Endodermal cell (in vitro differentiated cells): ENCODE measurements at places on chromosomes 6 and 20. TPM values are rescaled to one million over a fixed set of nuclear protein-coding genes. Genes with fewer than 3 reads are reported as not detected.

SRSF12 gene
- total RNA-seq = 14.9 to 17.8 TPM (median 17.7 TPM) in 3 replicates

RIPPLY2 gene
- total RNA-seq = 0.07 and 0.36 TPM in 2 replicates

GABRR2 gene
- total RNA-seq = 0.27 TPM in 1 of 3 replicates, not detected in the others

PNLDC1 gene
- not detected in 2 replicates for total RNA-seq

CST2 gene
- total RNA-seq = 1.2 TPM in 1 of 3 replicates, not detected in the others

CCN5 gene
- total RNA-seq = not detected in 3 replicates

PPIL4 gene
- total RNA-seq = 41.3 to 47.2 TPM (median 41.7 TPM) in 3 replicates

CCN6 gene
- total RNA-seq = not detected in 3 replicates

DNA sequence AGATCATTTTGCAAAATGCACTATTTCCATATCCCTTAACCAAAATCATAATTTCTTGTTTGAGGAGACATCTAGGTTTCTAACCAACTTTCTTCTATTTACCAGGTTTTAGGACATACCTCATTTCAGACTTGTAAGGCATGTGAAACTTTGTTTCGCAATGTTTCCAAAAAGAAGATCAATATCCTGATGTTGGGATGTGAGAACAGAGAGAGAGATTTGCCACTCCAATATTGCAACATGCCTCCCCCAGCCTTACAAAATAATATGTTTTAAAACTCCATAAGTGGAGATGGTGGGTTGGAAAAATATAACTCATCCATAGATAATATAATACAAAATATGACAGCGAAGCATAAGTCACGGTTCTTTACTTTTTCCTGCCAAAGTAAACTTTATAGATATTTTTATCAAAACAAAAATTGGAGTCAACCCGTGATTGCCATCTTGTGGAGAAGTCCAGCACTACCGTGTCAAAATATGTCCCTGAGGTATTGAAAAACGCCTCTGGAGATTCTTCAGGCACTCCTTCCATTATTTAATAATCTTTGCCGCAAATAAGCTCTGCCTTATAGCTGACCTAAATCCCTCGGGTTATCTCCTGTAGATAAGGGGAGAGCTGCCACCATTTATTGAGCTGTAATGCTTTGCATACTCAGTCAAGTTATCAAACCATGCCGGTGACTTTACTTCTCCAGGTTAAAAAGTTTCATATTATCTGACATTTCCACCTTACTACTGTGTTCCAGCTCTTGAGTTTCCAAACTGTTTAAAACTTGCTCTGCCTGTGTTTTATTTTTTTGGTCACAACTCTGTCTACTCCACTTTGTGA, 534.2 kb downstream of the HACE1 start:
- no peaks in the 10 kb centered on the region for H3K27me3 ChIP-seq
- H3K4me1 ChIP-seq = peaks cover 4% of the 10 kb centered on the region
- peak; percentile 58 for DNase-seq
- no peaks in the 10 kb centered on the region for H3K36me3 ChIP-seq

DNA sequence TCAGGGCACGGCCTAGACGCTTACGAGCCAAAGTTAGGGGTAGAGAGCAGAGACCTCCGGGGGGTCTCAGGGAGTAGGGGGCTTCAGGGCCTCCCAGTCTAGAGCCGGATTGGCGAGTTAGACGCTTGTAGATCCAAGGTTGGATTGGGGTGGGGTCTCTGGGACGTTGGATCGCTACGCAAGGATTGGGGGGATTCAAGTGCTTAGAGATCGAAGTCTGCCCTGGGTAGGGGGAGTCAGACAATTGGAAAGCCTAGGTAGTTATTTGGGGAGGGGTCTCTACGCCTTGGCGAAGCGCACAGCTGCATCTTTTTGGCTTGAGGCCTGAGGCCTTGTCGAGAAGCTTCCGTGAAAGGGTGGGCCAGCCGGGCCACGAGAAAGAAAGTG, 469 bp downstream of the STX16 start:
- DNase-seq = no peak
- H3K4me1 ChIP-seq = peaks cover 10% of the 10 kb centered on the region
- H3K4me3 ChIP-seq = peak overlapping the region; percentile 97
- H3K36me3 ChIP-seq = no peaks in the 10 kb centered on the region
- H3K27me3 ChIP-seq = no peaks in the 10 kb centered on the region

DNA sequence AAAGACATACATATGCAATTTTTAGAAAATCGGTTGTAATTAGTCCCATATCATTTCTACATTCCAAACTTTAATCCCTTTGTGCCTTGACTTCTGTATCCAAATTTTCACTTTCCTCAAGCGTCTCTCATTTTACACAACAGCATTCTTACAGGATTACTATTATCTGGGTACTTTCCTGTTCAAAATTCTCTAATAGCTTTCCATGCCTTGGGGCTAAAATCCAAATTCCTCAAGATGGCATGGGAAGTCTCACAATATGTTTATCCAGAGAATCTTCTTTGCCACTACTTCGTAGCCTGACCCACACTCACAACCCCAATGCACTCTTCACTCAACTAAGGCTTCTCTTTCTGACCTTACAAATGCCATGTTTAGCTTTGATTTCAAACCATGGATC, 125.0 kb downstream of the TBX18 start:
- no peak for DNase-seq
- H3K4me3 ChIP-seq = no peak overlapping the region
- no peak overlapping the region for H3K27ac ChIP-seq
- no peaks in the 10 kb centered on the region for H3K4me1 ChIP-seq
- no peaks in the 10 kb centered on the region for H3K27me3 ChIP-seq
- no peaks in the 10 kb centered on the region for H3K36me3 ChIP-seq

GRCh38 chr6:167122827-167123657, at the start of gene CCR6:
Gene CCR6, plus strand, starts transcription at chr6:167123096. Its CDS starts 13,039 bp downstream, at chr6:167136135.
- H3K27me3 ChIP-seq = no peaks in the 10 kb centered on the region
- DNase-seq = no peak
- no peak within 1 kb of the TSS for H3K4me3 ChIP-seq
- H3K27ac ChIP-seq = no peak within 1 kb of the TSS
- no peaks in the 10 kb centered on the region for H3K36me3 ChIP-seq

DNA sequence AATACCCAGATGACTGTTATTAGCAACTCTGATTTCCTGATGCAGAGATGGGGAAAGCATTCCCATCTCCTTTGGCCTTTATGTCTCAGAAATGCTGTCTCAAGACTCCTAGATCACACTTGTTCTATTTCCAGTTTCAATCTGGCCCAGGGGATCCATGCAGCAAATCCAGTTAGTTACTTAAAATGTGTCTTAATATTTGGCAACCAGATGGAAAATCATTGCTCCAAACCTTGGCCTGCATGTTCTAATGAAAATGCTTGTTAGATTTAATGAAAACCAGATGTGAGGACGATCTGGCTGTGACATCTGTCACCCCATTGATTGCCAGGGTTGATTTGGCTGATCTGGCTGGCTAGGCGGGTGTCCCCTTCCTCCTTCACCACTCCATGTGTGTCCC, 125.2 kb downstream of the TSHZ2 start:
- no peak for DNase-seq
- no peak overlapping the region for H3K27ac ChIP-seq
- no peaks in the 10 kb centered on the region for H3K4me1 ChIP-seq
- H3K36me3 ChIP-seq = no peaks in the 10 kb centered on the region
- H3K27me3 ChIP-seq = peaks cover 6% of the 10 kb centered on the region

DNA sequence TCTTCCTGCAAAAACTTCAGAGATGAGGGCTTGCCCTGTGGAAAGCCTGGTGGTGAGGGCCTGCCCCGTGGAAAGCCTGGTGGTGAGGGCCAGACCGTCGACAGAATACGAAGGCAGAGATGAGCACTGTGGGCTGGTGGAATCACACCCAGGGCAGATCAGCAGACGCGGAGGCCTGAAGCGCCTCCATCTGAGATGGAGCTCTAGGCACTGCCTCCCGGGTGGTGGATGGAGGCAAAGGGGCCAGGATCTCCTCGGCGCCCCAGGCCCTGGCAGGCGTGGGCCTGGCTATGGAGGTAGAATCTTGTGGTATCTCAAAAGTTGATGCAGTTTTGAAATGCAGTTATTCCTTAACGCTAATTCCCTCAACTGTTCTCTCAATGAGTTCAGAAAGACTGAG, 104.8 kb downstream of the PSMB1 start:
- no peaks in the 10 kb centered on the region for H3K27me3 ChIP-seq
- H3K4me1 ChIP-seq = no peaks in the 10 kb centered on the region
- no peak overlapping the region for H3K27ac ChIP-seq
- no peak overlapping the region for H3K4me3 ChIP-seq

DNA sequence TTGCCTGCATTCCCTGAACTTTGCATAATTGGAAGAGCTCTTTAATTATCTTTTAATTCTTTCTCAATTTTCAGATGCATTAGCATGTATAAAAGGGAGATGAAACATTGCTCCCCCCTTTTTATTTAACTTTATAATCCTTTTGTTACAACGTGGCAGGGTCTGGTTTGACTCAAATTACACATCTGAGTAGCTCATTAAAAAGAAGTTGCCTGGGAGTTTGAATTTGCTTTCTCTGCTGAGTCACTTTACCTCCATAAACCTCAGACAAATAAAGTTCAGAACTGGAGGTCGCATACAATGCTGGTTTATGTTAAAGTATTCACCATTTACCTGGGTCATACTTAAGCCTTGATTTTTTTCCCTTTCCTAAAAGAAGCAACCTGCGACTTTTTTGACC, 495.2 kb downstream of the PREX1 start:
- no peak overlapping the region for H3K4me3 ChIP-seq
- no peaks in the 10 kb centered on the region for H3K4me1 ChIP-seq
- H3K27ac ChIP-seq = no peak overlapping the region
- H3K27me3 ChIP-seq = no peaks in the 10 kb centered on the region
- no peaks in the 10 kb centered on the region for H3K36me3 ChIP-seq

GRCh38 chr6:143232849-143233248, 172.2 kb downstream of the AIG1 start:
- H3K27ac ChIP-seq = no peak overlapping the region
- no peaks in the 10 kb centered on the region for H3K36me3 ChIP-seq
- H3K4me3 ChIP-seq = no peak overlapping the region

DNA sequence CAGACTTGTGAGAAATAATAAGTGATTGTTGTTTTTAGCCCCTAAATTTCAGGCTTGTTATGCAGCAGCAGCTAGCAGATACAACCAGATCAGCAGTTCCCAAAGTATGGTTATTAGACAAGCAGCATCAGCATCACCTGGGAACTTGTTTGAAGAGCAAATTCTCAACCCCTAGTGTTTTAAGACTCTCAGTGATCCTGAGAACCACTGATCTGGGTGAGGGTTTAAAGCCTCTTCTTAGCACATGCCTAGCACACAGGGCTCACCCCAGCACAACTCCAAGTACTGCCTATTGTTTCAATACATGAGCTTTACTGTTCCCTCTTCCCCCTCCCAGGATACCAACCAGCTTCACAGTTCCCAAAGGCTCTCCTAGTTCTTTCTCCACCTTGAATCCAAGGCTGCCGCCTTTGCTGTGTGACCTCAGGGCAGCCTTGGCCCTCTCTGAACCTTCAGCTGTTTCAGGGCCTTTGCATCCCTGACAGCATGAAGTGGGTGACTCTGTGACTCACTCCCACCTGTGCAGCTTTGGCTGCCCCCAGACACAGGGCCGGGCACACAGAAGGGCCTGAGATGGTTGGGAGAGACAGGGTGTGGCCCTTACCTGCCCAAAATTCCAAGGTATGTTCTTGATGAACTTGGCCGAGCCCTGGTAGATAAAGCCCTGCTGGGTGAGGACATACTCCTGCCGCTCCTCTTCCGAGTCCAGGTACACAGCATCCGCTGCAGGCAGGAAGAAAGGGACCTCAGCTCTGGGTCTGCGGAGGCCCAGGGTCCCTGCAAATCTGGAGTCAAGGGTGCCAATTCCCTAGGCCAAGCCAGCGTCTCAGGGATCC, 14.5 kb downstream of the TGM2 start:
- no peak for DNase-seq
- no peaks in the 10 kb centered on the region for H3K4me1 ChIP-seq
- no peak overlapping the region for H3K4me3 ChIP-seq
- H3K27ac ChIP-seq = no peak overlapping the region
- no peaks in the 10 kb centered on the region for H3K27me3 ChIP-seq
- no peaks in the 10 kb centered on the region for H3K36me3 ChIP-seq

GRCh38 chr6:157561929-157562810, 181.2 kb downstream of the ZDHHC14 start:
- no peaks in the 10 kb centered on the region for H3K4me1 ChIP-seq
- H3K27me3 ChIP-seq = no peaks in the 10 kb centered on the region
- DNase-seq = no peak
- H3K27ac ChIP-seq = no peak overlapping the region
- no peak overlapping the region for H3K4me3 ChIP-seq
- H3K36me3 ChIP-seq = no peaks in the 10 kb centered on the region

GRCh38 chr6:126076992-126077664, 90.8 kb downstream of the TRMT11 start:
- DNase-seq = no peak
- H3K27ac ChIP-seq = no peak overlapping the region

GRCh38 chr20:63567386-63568169, 6.5 kb downstream of the HELZ2 start:
- no peaks in the 10 kb centered on the region for H3K27me3 ChIP-seq
- no peak overlapping the region for H3K4me3 ChIP-seq
- H3K4me1 ChIP-seq = no peaks in the 10 kb centered on the region

GRCh38 chr6:152380351-152380767, 256.8 kb downstream of the SYNE1 start:
- no peak for DNase-seq
- no peaks in the 10 kb centered on the region for H3K36me3 ChIP-seq
- H3K4me1 ChIP-seq = no peaks in the 10 kb centered on the region
- no peaks in the 10 kb centered on the region for H3K27me3 ChIP-seq

- no peak for DNase-seq
- no peak overlapping the region for H3K27ac ChIP-seq
- no peak overlapping the region for H3K4me3 ChIP-seq
- H3K27me3 ChIP-seq = no peaks in the 10 kb centered on the region
Measured at GRCh38 chr20:4159765-4160490, 144.6 kb upstream of the RNF24 start.

- H3K36me3 ChIP-seq = peaks cover 54% of the 10 kb centered on the region
- peak overlapping the region; percentile 95 for H3K4me3 ChIP-seq
- H3K27me3 ChIP-seq = no peaks in the 10 kb centered on the region
Measured at GRCh38 chr6:30647242-30648116, 546 bp downstream of the C6orf136 start.

GRCh38 chr6:113065611-113066010, 718.5 kb downstream of the RFPL4B start:
- no peaks in the 10 kb centered on the region for H3K4me1 ChIP-seq
- peak overlapping the region; percentile 74 for H3K27ac ChIP-seq
- no peaks in the 10 kb centered on the region for H3K36me3 ChIP-seq
- no peak for DNase-seq
- no peak overlapping the region for H3K4me3 ChIP-seq

- no peak overlapping the region for H3K4me3 ChIP-seq
- no peak overlapping the region for H3K27ac ChIP-seq
- H3K36me3 ChIP-seq = no peaks in the 10 kb centered on the region
- H3K4me1 ChIP-seq = no peaks in the 10 kb centered on the region
Measured at GRCh38 chr20:46055269-46055668, 26.3 kb downstream of the SLC12A5 start.

- no peak overlapping the region for H3K27ac ChIP-seq
- no peaks in the 10 kb centered on the region for H3K27me3 ChIP-seq
- H3K4me3 ChIP-seq = no peak overlapping the region
- no peaks in the 10 kb centered on the region for H3K4me1 ChIP-seq
- no peak for DNase-seq
Measured at GRCh38 chr6:22362361-22362760, 65.5 kb upstream of the PRL start.

DNA sequence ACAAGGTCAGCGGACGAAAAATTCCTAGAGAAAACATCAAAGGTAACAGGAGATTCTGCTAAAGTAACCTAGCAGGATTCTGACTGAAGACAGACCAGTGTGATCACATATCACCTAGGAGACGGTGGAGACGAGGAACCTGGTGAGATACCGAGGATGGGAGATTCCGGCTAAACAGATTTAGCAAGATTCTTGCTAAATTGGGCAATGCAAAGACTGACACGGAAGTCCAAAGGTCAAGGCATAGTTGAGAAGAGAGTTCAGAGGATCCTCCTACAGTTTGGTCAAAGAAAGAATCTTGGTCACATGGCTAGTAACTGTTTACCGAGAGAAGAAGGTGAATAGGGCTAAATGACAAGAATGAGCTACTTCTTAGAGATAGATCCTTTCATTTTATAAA, 61.1 kb downstream of the TMEM170B start:
- DNase-seq = no peak
- H3K27me3 ChIP-seq = no peaks in the 10 kb centered on the region
- no peaks in the 10 kb centered on the region for H3K36me3 ChIP-seq
